ENCODE measurements at places on chromosomes 6 and 20.
A peak's percentile ranks its signal among the peaks of the same experiment; 100 is the strongest.

DNA sequence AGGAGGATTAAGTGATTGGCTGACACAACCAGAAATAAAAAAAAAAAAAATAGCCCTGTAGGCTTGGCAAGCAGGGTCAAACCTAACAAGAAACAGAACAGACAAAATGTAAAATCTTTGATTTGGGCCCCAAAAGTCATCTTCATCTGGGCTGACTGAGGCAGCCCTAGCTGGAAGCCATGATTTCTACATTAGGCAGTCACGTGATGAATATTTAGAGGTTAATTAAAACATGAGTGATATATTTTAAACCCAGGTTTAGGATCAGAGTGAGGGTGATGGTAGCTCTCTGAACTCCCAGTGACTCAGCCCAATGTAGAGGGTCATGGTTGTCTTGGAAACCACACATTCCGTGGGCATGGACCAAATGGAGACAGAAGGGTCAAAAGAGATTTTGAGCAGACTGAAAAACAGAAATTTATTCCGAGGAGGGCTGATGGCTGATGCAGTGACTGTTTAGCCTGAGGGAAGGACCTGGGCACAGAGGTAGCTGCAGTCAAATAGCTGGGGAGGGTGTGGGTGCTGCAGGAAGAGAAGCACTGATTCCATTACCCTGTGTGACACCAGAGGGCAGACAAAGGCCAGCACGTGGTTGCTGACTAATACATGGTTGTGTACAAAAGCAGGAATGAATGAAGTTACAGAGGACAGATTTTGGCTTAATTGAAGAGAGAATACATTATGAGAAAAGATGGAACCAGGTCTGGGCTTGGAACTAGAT lies 573.1 kb upstream of the CHD6 start:
- DNase-seq, result no peak

GRCh38 chr20:32333181-32333987 lies 24.7 kb upstream of the ASXL1 start:
- DNase-seq, result no peak

- DNase-seq, result no peak
Observed at GRCh38 chr6:166335378-166336302, 6.7 kb downstream of the SFT2D1 start.

DNA sequence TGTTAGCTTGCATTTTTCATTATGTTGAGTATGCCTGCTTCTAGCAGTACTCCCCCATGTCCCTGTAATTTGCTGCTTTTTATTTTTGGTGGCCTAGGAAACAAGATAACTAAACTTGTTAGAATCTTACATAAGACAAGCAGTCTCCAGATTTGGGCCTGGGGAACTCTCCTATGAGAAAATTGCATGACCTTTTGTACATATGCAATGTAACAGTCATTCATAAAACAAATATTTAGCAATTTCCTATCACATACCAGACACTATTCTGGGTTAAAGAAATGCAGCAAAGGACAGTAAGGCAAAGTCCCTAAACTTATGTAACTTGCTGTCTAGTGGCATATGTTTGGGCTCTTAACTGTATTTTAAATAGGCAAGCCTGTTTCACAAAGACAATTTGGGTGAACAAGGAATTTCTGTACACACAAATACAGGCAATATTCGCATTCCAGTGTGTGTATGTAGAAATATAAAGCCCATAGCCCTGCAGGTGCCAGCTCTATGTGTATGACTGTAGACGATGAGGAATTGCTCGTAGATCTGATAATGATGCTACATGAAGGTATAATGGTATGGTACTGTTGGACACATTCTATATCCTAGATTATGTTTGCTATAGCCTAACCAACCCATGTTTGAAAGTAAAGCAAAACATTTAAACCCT lies 305.2 kb upstream of the CITED2 start:
- no peak for DNase-seq

- no peak for DNase-seq
Observed at GRCh38 chr20:19314621-19315020, 102.2 kb downstream of the SLC24A3 start.

- DNase-seq, result no peak
Observed at GRCh38 chr6:43639984-43640800, 4.6 kb downstream of the MAD2L1BP start.

GRCh38 chr6:119061215-119061614 lies 17.2 kb downstream of the FAM184A start:
- DNase-seq, result no peak

DNA sequence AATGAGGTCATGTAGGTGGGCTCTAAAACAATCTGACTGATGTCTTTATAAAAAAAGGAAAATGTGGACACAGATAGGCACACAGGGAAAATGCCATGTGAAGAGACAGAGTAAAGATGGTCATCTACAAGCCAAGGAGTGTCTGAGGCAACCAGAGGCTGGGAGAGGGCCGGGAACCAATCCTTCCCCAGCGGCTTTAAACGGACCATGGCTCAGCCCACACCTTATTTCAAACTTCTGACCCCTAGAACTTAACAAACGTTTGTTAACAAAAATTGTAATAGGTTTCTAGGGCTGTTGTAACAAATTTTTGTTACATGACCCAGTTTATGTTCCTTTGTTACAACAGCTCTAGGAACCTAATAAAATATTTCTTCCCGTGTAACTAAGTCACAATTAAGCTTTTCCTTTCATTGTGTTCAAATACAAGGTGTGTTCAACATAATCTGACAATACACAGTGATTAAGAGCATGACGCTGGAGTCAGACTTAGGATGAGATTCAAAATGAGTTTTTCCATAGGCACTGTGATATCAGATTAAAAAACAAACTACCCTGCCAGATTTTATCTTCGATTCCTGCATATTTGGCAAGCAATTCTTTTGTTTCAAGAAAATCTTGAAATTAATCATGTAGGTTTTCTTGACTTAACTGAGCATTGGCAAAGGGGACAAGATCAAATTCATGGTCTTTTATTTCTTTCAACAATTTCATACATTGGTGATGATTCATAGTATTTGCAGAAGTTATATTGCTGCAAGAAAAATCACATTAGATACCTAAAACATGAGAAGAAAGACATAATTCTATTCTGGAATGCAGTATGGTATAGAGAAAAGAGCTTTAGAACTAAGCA lies 169.5 kb upstream of the RIPOR2 start:
- peak; percentile 3 for DNase-seq

GRCh38 chr20:53789989-53790675 lies 196.5 kb upstream of the ZNF217 start:
- DNase-seq, result no peak

DNA sequence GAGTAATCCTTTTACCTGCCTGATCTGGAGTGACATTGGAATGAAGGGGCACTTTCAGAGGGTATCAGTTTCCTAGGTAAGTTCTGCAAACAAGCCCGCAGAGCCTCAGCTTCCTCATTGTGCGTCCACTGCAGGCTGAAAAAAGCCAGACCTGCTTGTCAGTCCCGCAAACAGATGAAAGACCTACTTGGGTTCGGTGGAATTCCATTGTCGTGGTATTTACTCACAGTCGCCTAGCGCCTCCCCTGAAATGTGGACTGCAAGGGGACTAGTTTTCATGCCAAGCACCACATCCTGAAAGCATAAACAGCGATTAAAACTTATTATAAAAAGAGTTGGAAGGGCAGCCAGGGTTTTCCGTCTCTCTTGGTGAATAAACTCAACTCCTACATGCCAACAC lies 121.5 kb downstream of the PAX1 start:
- no peak for DNase-seq

All from fibroblast of skin of left quadriceps (primary cell).